ENCODE measurements at places on chromosomes 5 and 9.

GRCh38 chr5:53782620-53783019, 222.2 kb downstream of the NDUFS4 start:
- no peak for DNase-seq

DNA sequence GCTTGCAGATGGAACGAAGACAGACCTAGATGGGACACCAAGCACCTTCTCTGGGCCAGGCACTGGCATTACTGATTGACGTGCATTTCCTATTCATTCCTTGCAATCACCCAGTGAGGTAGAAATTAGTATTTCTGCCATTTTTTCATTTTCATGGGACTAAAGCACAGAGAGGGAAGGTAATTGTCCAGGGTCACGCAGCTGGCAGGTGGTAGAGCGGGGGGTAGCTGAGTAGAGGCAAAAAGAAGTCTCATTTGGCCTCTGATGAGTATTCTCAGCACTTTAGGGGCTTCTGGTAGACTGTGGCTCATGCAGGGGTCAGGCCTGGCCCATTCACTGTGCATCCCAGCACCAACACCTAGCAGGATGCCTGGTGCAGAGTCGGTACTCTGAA, 19.5 kb upstream of the DUSP1 start:
- no peak for DNase-seq

DNA sequence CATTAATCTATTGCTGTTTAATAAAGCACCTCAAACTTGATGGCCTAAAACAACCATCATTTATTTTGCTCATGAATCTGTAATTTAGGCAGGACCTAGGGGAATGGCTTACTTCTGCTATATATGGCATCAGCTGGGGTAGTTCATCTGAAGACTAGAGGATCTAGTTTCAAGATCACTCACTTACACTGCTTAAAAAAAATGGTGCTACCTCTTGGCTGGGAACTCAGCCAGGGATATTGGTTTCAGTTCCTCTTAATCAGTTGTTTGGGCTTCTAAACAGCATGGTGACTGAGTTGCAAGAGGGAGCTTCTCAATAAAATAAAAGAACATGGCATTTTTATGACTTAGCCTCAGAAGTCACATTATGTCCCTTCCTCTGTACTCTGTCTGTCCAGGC, 142.0 kb downstream of the FAM114A2 start:
- peak; percentile 32 for DNase-seq

- DNase-seq, result no peak
These were observed 71.1 kb upstream of the NEURL1B start for GRCh38 chr5:172569861-172570558.

DNA sequence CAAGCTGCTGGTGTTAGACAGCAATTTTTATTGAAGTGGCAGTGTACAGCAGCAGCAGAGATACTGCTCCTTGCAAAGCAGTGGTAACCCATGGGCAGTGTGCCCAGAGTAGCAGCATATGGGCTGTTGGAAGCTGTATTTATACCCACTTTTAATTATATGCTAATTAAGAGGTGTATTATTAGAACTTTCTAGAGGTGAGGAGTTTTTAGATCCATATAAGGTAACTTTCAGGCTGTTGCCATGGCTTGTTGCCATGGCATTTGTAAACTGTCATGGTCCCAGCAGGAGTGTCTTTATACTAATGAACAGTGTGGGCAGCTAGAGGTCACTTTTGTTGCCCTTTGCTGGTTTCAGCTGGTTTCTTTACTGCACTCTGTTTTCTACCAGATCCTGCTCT, 3.7 kb upstream of the PJA2 start:
- no peak for DNase-seq

GRCh38 chr9:131666029-131666428, 73.8 kb downstream of the RAPGEF1 start:
- DNase-seq, result no peak

DNA sequence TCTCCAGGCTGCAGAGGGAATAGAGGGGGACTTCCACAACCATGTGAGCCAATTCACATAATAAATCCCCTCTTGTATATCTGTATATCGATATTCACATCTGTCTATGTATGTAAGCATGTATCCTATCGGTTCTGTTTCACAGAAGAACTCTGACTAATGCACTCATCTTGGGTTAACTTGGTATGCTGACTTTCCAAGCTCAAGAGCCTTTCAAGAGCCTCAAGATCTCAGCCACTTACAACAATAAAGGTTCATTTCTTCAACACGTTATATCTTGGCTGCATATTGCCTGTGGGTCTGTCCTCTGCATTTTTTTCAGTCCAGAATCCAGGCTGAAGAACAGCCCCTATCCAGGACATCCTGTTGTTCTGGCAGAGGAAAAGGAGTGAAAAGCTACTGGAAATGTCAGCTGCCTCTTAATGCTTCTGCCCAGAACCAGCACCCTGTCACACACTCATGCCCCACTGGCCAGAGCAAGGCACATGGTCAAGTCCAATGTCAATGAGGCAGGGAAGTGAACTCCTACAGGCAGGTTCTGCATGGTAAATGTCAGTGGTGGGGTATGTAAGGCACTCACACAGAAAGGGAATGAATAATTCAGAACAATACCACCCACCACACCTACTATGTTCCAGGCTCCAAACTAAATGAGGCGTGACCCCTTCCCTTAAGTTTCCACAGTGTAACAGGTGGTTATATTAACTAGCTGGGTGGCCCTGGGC, 91.6 kb upstream of the ICE1 start:
- no peak for DNase-seq
